ENCODE measurements at places on chromosomes 1 and 21. TPM values are rescaled to one million over a fixed set of nuclear protein-coding genes. Genes with fewer than 3 reads are reported as not detected.

C4BPA gene
- total RNA-seq = 0.33 TPM

NFASC gene
- total RNA-seq = 92.7 TPM

CNTN2 gene
- total RNA-seq = 0.16 TPM

SPRR2A gene
- not detected for total RNA-seq

TMEM54 gene
- total RNA-seq = 21.1 TPM

TDRD10 gene
- total RNA-seq = 16.5 TPM

RYR2 gene
- total RNA-seq = 128 TPM

OR2T2 gene
- not detected for total RNA-seq

All from aorta (tissue), 5 donors.